Activated naive CD4-positive, alpha-beta T cell (primary cell): ENCODE measurements at places on chromosomes 11 and 22.

DNA sequence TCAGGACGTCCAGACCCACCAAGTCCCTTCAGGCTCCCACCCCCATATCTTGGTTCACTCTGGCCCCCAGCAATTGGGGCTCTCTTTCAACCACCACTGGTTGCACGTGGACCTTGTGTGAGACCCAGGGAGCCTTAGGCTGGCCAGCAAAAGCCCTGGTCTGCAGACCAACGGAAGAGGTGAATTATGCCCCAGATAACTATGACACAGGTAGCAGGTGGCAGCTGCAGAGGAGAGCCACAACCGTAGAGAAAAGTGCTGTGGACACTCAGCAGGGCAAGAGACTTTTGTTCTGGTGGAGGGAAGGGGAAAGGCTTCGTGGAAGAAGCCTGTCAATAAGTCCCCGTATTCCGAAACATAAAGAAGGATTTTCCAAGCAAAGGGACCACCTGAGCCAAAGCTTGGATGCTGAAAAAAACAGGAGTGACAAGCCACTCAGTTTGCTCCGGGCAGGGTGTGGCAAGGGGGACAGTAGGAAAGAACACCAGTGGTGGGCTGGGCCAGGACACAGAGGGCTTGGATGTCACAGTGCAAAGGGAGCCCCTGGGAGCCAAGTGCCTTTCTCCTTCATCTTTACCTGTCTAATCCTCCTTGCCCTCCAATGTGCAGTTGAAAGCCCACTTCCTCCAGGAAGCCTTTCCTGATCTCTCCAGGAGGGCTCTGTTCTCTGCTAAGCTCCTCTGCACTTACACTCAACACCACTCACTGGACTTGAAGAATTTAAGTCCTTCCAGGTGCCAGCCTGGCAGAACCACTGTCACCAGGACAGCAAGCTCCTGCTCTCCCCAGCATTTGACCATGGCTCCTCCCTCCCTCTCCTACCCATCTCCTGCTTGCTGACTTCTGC lies 264.7 kb downstream of the BUD13 start:
- DNase-seq: no peak

DNA sequence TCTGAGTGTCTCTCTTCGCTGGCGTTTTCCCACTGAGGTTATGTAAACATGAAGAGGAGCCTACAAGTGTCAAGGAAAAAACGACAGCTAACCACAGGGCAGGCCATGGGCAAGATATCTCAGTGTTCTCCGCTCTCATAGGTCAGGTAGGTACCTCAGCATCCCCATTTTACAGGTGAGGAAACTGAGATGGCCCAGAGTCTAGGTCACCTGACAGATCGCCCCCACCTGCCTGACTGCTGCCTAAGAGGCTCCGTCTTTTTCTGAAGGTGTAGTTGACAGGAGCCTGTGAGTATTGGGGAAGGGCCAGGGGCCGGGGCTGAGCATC lies 847 bp upstream of the NDUFA6 start:
- DNase-seq: no peak

GRCh38 chr22:23401111-23401909 lies 178.8 kb downstream of the IGLL1 start:
- no peak for DNase-seq

DNA sequence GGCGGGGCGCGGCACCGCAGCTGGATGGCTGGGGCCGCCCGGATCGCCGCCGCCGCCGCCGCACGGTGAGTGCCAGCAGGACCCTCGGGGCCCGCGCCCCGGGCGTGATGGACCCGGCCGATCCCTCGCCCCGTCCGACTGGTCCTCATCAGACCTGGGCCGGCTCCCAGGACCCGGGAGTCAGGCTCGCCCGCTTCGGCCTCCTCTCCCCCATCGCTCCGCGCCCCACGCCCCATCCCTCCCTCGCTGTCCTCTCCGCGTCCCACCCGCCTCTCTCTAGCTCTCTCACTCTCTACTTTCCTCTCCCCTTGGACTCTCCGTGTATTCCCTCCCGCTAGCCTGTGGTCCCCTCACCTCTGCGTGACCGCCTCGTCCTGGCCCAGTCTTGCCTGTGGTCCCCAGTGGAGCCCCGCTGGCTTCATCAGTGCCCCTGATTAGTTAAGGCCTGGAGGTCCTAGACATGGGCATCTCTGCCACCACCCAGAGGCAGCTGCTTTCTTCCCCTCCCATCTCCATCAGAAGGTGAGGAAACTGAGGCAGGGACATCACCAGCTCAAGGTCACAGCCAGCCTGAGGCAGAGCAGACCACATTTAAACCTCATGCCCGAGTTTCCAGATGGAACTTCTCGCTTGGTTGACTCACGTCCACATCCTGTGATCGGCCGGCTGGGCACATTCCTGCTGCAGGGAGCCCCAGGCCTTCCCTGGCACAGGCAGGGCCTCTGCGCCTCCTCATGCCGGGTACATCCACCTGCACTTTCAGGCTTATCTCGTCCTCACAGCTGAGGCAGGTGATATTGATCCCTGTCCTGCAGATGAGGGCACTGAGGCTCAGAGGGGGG lies 429 bp downstream of the SLC39A13 start:
- DNase-seq: no peak

DNA sequence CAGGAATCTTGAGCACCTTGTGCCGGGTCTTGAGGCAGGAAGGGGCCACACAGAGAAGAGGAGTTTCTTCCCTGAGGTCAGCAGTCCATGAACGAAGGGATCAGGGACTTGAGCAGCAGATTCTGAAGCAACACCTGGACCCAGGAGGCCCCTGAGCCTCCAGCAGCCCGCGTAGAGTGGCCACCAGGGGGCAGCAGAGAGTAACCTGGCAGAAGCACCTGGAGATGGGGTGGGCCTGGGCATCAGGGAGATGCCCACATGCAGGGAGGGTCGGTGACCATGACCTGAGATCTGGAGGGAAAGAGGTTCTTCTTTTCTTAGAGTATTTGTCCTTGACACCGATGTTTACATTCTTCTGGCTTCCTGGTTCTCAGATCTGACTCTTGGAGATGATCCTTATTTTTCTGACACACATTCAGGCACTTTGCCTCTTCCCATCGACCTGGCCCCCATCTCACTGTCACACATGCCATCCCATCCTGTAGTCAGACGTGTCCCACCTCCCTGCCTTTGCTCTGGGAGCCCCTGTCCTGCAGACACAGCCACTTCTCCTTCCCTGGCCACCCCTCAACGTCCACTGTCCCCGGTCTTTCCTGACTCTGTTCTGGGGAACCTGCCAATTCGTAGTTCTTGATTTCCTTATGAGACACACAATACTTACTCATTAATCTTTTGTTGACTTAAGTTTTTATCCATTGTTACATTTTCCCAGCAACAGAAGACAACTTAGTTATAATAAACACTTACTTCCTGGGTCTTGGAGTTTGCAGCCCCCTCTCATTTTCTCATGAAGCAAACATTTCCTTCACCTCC lies 66.5 kb downstream of the GGTLC2 start:
- DNase-seq: peak; percentile 76

DNA sequence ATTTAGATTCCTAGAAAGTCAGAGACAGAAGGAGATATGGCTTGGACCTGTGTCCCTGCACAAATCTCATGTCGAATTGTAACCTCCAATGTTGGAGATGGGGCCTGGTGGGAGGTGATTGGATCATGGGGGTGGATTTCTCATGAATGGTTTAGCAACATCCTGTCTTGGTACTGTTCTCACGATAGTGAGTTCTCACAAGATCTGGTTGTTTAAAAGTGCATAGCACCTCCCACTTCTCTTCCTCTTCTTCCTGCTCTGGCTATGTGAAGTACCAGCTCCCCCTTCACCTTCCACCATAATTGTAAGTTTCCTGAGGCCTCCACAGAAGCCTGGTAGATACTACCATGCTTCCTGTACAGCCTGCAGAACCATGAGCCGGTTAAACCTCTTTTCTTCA lies 27.6 kb upstream of the PAMR1 start:
- no peak for DNase-seq

- no peak for DNase-seq
Observed at GRCh38 chr11:72719144-72719543, 33.1 kb downstream of the ARAP1 start.
